ENCODE measurements at places on chromosomes 1 and 21. TPM values are rescaled to one million over a fixed set of nuclear protein-coding genes. Genes with fewer than 3 reads are reported as not detected.

Gene CTTNBP2NL
- total RNA-seq, result 19.4 TPM

Gene ZRANB2
- total RNA-seq, result 38.7 TPM

Gene KMO
- total RNA-seq, result under 0.01 TPM

Gene SH3BGR
- 0.36 TPM for total RNA-seq

Gene TCP10L
- total RNA-seq, result 0.09 TPM

Gene TXNIP
- total RNA-seq, result 30.4 TPM

Gene VSIG8
- total RNA-seq, result not detected

Gene CD1D
- not detected for total RNA-seq

Gene FAM163A
- total RNA-seq, result 0.09 TPM

Gene FRRS1
- total RNA-seq, result 2.1 TPM

Gene KRTAP13-2
- not detected for total RNA-seq

Gene SON
- total RNA-seq, result 152 TPM

Gene PTPRC
- total RNA-seq, result 0.28 TPM

Gene SLC1A7
- not detected for total RNA-seq

Gene GOLT1A
- 0.09 TPM for total RNA-seq

Gene RNPC3
- 4.0 TPM for total RNA-seq

Gene GSTM1
- 2.7 TPM for total RNA-seq

Gene OVAAL
- 0.09 TPM for total RNA-seq

Gene LIN28A
- total RNA-seq, result not detected

Gene ANXA9
- total RNA-seq, result not detected

Gene CDC20
- total RNA-seq, result 35.3 TPM

Gene NEGR1
- total RNA-seq, result 4.8 TPM

Gene SSX2IP
- 6.8 TPM for total RNA-seq

Gene AKT3
- 88.2 TPM for total RNA-seq

Gene ITPKB
- 21.7 TPM for total RNA-seq

Gene VTCN1
- total RNA-seq, result not detected

Gene LCE1C
- total RNA-seq, result not detected

All from endothelial cell of coronary artery (primary cell).